ENCODE measurements at places on chromosomes 11 and 22.

DNA sequence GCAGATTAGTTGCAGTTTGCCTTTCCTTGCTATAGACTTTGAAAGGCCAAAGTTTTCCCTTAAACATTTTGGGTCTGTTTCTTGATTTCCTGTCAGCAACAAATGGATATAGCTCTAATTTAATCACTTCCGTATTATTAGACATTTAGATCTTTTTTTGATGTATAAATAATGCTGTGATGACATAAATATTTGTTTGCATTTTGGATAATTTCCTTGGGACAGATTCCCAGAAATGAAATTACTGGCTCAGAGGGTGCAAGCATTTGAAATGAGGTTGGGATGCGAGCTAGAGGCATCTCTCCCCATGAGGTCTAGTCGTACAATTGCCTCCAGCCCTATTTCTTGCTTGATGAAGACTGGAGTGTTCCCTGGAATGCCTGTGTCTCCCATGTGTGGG, 94.2 kb downstream of the TBC1D22A start:
- no peak for DNase-seq

DNA sequence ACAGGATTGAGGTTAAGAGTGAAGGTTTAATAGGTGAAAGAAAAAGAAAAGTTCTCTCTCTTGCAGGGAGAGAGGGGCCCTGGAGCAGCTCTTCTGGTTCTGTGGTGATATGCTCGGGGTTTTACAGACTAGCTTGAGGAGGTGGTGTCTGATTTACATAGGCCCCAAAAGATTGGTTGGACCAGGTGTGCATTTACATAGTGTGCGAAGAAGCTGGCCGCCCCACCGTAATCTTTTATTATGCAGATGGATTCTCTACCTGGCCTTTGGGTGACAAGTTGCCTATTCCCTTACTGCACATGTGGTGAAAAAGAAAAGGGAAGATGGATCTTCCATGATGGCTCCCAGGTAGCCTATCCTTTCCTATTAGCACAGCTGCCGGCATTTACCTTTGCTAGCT, 219.9 kb upstream of the GRIA4 start:
- no peak for DNase-seq

DNA sequence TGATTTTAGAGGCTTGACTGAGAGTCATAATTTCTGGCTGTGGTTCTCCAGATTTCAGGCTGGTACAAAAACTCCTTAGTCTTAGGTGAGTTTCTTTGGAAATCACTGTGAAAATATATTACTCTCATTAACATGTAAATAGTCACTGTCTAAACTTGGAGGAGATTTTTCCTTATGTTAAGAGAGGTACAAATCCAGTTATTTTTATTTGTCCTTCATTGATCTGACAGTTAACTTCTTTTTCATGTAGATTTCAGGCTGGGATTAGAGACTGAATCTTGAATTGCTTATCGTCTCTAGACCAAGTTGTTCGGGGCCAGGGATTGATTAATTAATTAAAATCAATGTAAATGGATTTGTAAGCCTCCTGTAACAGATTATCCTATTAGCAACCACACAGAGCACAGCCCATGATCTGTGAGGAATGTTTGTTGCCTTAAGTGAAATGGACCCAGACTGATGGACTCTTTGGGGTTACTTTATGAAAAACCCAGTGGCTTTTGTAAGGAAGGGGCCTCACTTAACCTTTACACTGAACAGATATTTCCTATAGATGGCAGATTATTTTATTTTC, 21.1 kb downstream of the TEAD1 start:
- no peak for DNase-seq

GRCh38 chr11:125188021-125188420, 23.5 kb downstream of the PKNOX2 start:
- no peak for DNase-seq

- peak; percentile 84 for DNase-seq
Measured at GRCh38 chr11:133956650-133957633, at the start of gene IGSF9B. Gene IGSF9B (minus strand): TSS chr11:133956968. CDS start chr11:133956754, 214 bp downstream.

GRCh38 chr11:8086571-8086970, 5.6 kb downstream of the TUB start:
- no peak for DNase-seq

- no peak for DNase-seq
Measured at GRCh38 chr11:73466643-73467042, 90.4 kb downstream of the RELT start.

DNA sequence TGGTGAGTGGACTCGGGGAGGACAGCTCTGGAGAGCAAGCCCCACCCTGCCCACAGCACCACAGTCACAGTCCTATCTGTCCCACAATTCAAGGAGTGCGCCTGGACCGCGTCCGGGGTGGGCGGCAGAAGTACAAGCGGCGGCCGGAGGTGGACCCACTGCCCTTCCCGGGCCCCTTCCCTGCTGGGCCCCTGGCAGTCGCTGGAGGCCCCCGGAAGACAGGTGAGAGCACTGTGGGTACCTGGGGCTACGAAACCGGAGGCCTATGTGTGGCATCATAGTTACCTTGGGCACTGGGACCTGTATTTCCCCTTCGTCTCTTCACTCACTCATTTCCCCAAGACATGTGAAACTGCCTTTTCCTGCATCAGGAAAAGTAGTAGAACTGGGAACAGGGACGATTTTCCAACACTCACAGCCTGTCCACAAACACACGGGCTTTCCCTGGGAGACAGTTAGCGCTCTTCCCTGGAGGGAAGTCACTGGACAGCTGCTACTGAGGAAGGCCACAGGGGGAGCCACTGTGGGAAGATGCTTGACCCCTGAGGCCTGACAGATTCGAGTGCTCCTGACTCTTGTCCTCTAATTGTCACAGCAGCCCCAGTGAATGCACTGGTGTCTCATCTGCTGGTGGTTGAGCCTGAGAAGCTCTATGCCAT, 3.1 kb downstream of the TRMT112 start:
- no peak for DNase-seq

DNA sequence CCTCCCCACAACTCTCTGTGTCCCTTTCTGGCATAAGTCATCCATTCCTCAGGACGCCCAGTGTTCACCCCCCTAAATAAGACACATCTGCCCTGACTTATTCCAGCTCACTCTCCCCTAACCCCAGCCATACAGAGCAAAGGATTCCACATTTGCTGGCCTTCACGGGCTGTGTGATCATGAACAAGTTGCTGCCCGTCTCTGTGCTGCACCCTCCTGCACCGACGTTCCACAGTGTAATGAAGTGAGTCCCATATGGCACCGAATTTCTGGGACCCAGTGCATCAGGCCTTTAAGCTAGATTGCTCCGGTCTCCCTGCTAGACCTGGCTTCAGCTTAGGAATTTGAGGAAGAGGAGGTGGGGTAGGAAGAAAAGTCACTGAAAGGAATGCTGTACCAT, 22.4 kb upstream of the LRRC32 start:
- no peak for DNase-seq

Data from central memory CD8-positive, alpha-beta T cell (primary cell).